ENCODE measurements at places on chromosomes 2 and 18. TPM values are rescaled to one million over a fixed set of nuclear protein-coding genes. Genes with fewer than 3 reads are reported as not detected.
A peak's percentile ranks its signal among the peaks of the same experiment; 100 is the strongest.

- no peak overlapping the region for H3K4me3 ChIP-seq
- DNase-seq, result no peak
- H3K27me3 ChIP-seq, result no peaks in the 10 kb centered on the region
- no peak overlapping the region for H3K27ac ChIP-seq
These were observed 10.7 kb downstream of the LPIN1 start for GRCh38 chr2:11757101-11757500.

DNA sequence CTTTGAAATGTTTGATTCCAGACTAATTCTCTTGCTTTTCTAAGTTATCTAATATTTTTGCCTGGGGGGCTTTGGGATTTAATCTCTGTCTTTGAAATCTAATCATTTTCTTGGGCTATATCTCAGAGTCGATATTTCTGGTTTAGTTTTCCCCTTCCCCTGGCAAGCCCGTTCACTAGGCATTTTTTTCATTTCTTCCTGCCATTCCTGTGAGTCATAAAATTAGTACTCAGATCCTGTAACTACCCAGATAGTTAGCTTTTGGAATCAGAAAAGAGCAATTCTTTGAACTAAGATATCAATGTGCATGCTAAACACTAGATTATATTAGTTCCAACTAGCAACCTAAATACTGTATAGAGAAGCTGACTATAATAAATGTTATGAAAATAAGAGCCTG is 29.4 kb upstream of the RNF149 start:
- H3K36me3 ChIP-seq, result no peaks in the 10 kb centered on the region
- DNase-seq, result no peak
- H3K27ac ChIP-seq, result no peak overlapping the region
- H3K27me3 ChIP-seq, result no peaks in the 10 kb centered on the region
- no peak overlapping the region for H3K4me3 ChIP-seq
- H3K4me1 ChIP-seq, result peaks cover 9% of the 10 kb centered on the region

- H3K36me3 ChIP-seq, result no peaks in the 10 kb centered on the region
- no peak overlapping the region for H3K27ac ChIP-seq
- no peak overlapping the region for H3K4me3 ChIP-seq
- peak; percentile 49 for DNase-seq
- H3K27me3 ChIP-seq, result no peaks in the 10 kb centered on the region
These were observed 231.4 kb downstream of the LRRTM1 start for GRCh38 chr2:80073134-80073561.

DNA sequence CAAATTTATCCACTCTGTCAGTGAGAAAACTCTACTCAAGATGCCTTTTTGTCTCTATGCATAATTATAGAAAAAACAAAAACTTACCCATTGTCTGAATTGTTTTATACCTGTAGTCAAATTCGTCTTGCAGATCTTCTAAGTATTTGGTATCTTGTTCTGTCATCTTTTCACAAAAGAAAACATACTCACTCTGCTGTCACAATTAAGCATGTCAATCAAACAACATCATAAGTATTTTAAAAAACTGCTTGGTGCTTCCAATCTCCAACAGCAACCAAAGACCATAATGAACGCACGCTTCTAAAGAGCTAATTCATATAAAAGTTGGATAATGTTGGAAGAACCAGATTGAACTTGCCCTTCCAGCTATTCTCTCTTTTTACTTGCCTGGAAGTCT is 55.6 kb upstream of the STAT1 start:
- H3K27ac ChIP-seq, result no peak overlapping the region
- no peaks in the 10 kb centered on the region for H3K27me3 ChIP-seq

DNA sequence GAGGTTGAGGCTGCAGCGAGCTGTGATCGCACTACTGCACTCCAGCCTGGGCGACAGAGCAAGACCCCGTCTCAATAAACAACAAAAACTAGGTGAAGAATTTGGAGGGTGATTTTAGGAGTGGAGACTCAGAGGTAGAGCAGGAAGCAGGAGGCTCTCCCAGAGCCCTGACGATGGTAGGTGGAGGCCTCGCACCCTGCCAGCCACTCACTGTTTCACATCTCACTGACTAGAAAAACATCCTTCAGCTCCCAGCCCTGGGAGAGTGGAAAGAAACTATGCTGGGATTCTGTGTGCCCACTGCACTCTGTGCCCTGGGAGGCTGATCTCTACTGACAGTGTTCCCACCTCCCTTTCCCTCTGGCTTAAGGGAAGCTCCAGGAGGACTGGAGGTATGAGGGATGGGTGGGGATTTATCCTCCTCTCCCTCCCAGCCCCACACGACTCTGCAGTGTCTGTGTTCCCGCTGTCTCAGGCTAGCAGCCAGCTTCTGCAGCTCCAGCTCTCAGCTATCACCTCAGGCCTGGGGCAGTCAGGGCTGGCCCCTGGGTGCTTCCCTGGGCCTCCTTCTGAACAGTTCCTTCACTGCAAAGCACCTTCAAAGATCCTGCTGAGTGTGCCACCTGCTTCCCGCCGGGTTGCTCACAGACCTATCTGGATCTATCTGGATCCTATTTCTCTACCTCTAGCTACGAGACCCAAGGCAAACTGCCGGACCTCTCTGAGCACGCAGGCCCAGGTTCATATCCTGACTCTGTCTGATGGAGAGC is 9.6 kb downstream of the CIB4 start:
- no peaks in the 10 kb centered on the region for H3K4me1 ChIP-seq
- H3K4me3 ChIP-seq, result no peak overlapping the region
- no peak for DNase-seq
- no peak overlapping the region for H3K27ac ChIP-seq
- H3K27me3 ChIP-seq, result no peaks in the 10 kb centered on the region
- no peaks in the 10 kb centered on the region for H3K36me3 ChIP-seq

DNA sequence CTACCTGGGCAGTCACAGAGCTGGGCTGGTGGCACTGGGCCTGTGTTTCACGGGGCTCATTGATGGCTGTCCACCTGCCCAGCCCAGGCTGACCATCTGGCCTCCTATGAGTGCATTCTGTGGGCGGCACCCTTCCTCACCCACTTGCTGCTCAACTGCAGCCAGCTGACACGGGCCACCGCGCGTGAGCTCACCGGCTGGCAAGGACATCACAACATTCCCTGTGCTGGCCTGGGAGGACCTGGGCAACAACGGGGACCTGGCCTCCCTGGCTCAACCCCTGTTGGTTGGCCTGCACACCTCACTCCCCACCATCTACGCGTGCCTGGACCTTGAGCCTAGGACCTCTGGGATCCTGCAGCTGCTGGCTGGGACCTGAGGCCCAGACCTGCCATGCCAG is 98.2 kb upstream of the DTNA start:
- no peak for DNase-seq
- no peak overlapping the region for H3K27ac ChIP-seq

GRCh38 chr18:31741097-31741735 is 19.5 kb downstream of the SLC25A52 start:
- H3K4me3 ChIP-seq, result no peak overlapping the region
- DNase-seq, result peak; percentile 79
- no peaks in the 10 kb centered on the region for H3K27me3 ChIP-seq
- no peaks in the 10 kb centered on the region for H3K4me1 ChIP-seq

GRCh38 chr18:9478545-9478944 is 3.2 kb downstream of the RALBP1 start:
- peaks cover 7% of the 10 kb centered on the region for H3K4me1 ChIP-seq
- no peaks in the 10 kb centered on the region for H3K36me3 ChIP-seq
- no peak overlapping the region for H3K4me3 ChIP-seq

- no peaks in the 10 kb centered on the region for H3K36me3 ChIP-seq
- no peak overlapping the region for H3K4me3 ChIP-seq
- no peaks in the 10 kb centered on the region for H3K4me1 ChIP-seq
- H3K27ac ChIP-seq, result no peak overlapping the region
- no peak for DNase-seq
- H3K27me3 ChIP-seq, result no peaks in the 10 kb centered on the region
These were observed 70.3 kb downstream of the MYT1L start for GRCh38 chr2:2260696-2261268.

DNA sequence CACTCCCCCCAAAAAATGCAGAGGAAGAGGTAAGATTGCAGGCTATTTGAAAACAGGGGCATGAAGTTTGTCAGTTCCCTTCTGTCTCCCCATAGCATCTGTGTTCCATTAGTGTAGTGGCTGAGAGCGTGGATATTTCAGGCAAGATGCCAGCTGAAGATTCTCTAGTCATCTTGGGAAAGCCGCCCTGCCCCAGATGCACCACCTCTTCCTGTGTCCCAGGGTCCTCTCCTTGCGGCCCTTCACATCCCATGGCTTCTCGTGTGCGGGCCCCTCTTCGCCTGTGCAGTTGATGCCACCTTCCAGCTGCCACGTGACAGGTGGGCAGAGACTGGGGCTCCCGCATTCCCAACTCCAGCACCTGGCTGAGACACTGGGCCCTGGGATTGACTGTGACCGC is 16.1 kb downstream of the TMEM127 start:
- H3K4me1 ChIP-seq, result peaks cover 6% of the 10 kb centered on the region
- DNase-seq, result no peak
- no peaks in the 10 kb centered on the region for H3K27me3 ChIP-seq
- no peak overlapping the region for H3K27ac ChIP-seq
- no peak overlapping the region for H3K4me3 ChIP-seq
- no peaks in the 10 kb centered on the region for H3K36me3 ChIP-seq

DNA sequence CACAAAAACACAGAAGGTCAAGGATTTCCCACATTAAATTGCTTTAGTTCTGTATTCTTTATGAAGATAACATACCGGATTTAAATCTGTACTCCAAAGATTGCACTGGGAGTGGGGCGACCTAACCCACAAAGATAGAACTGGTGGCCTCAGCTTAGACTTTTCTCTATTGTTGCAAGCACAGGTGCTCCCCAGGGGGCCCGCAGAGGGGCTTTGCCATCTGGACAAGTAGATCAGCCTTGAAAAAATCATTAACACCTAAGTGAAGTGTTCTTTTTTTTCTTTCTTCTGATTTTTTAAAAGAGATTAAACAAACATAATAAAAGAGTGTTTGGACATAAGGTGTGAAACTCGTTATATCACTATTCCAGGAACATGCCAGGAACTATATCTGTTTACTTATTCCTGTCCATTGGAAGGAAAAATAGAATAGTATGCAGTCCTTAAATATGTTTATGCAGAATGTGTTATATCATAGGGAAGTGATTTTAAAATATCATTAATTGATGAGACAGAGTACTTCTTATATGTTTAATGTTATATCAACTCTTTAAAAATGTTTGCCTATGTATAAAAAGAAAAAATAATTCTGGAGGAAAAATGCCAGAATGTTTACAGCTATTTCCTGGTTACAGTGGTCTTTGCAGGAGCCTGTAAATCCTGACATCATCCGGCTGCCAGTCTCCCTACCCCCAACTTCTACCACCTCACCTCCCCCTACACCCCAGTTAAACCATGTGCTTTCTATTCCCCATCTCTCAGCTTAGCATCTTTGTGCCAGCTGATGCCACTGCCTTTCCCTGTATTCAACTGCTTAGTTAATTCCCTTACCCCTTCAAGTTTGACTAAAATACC is 679.2 kb downstream of the CNTNAP5 start:
- no peak overlapping the region for H3K27ac ChIP-seq
- no peaks in the 10 kb centered on the region for H3K4me1 ChIP-seq
- H3K27me3 ChIP-seq, result no peaks in the 10 kb centered on the region
- no peak for DNase-seq

- H3K27me3 ChIP-seq, result no peaks in the 10 kb centered on the region
- H3K36me3 ChIP-seq, result no peaks in the 10 kb centered on the region
- H3K4me1 ChIP-seq, result peaks cover 18% of the 10 kb centered on the region
These were observed 118.8 kb downstream of the SETBP1 start for GRCh38 chr18:44799382-44799906.

- DNase-seq, result no peak
- no peaks in the 10 kb centered on the region for H3K4me1 ChIP-seq
- H3K27ac ChIP-seq, result no peak overlapping the region
- no peaks in the 10 kb centered on the region for H3K27me3 ChIP-seq
- H3K4me3 ChIP-seq, result no peak overlapping the region
These were observed 14.5 kb downstream of the CNNM4 start for GRCh38 chr2:96775160-96775559.

- H3K36me3 ChIP-seq, result no peaks in the 10 kb centered on the region
- H3K27ac ChIP-seq, result no peak overlapping the region
- H3K4me1 ChIP-seq, result peaks cover 20% of the 10 kb centered on the region
- no peak for DNase-seq
These were observed 9.8 kb downstream of the PPP1CB start for GRCh38 chr2:28761420-28761819.

DNA sequence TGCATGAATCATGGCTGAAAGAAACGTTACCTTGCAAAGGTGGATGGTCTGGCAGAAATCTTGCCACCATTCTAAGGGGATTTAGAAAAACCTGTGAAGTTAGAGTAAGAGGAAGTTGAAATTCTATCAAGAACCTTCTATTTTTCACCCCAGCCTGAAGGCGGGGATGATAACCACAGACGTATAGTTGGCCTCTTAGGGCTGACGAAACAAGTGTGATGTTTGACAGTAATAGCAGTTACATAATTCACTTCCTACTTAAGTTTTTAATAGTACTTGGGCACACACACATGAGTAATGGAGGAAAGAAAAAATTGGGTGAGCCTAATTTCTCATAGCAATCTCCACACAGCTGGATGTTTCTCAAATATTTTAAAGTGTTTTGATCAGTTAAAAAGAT is 336.6 kb upstream of the SALL3 start:
- H3K36me3 ChIP-seq, result no peaks in the 10 kb centered on the region
- no peak for DNase-seq
- no peaks in the 10 kb centered on the region for H3K4me1 ChIP-seq
- no peaks in the 10 kb centered on the region for H3K27me3 ChIP-seq
- no peak overlapping the region for H3K4me3 ChIP-seq

GRCh38 chr2:218216336-218216673 is 684 bp upstream of the ARPC2 start:
- peak; percentile 35 for DNase-seq
- peak overlapping the region; percentile 94 for H3K4me3 ChIP-seq
- H3K27me3 ChIP-seq, result no peaks in the 10 kb centered on the region
- no peaks in the 10 kb centered on the region for H3K36me3 ChIP-seq
- H3K27ac ChIP-seq, result peak overlapping the region; percentile 96
- peaks cover 29% of the 10 kb centered on the region for H3K4me1 ChIP-seq

AFTPH gene
- total RNA-seq, result 43.9 TPM

C2orf15 gene
- total RNA-seq, result 1.7 TPM

SLC16A14 gene
- 1.4 TPM for total RNA-seq

VWC2L gene
- 0.87 TPM for total RNA-seq

CXCR1 gene
- 0.16 TPM for total RNA-seq

TMEM247 gene
- 18.5 TPM for total RNA-seq

ANKRD62 gene
- total RNA-seq, result 25.5 TPM

FOXI3 gene
- total RNA-seq, result 2.3 TPM

SLC9A2 gene
- total RNA-seq, result 8.4 TPM
